AG04450 (cell line): ENCODE measurements at places on chromosomes 1 and 21.

DNA sequence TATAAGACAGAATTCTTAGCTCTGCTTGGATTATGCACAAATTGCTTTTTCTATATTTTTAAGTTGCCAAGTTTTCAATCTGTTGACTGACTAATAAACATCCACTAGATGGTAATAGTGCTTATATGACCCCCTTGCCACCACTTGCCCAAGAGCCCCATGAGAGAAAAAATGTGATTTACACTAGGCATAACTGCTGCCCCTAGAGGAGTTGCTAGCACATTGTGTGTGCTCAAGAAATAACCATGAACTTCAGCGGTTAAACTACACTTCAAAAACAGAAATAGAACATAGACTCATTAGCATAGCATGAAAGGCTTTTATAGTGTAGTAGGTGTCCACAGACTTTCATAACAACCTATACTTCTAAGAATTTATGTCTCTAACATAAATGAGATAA, 61.4 kb downstream of the BRINP3 start:
- no peak for DNase-seq

DNA sequence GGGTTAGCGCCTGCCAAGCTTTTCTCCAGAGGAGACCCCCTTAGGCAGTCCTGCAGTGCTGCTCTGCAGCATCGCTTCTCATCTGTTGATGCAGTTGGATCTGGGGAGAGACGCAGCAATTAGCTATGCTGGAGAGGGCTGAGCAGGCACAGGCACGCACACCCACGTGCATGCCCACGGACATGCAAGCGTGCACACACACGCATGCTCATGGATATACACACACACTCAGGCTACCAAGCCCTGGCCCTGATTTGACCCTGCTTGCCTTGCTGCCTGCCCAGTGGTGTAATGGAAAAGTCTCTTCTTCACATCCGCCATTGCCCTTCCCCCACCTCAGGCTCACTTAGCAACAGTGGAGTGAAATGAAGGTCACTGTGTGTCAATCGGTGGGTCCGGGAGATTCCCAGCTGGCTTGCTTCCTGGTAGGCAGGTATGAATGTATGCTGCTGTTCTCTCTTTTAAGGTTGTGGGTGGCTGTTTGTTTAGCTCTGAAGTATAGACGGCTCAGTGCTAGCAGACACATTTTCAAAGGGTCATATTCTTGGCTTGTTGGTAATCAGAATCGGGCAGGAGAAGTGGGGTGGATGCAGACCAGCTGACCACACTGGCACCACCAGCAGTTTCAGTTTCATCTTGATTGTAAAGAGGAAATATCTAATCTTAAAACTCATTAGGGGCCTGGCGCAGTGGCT, 9.5 kb downstream of the ATP1B1 start:
- DNase-seq, result no peak

- DNase-seq, result no peak
These were observed 332.4 kb upstream of the ZP4 start for GRCh38 chr1:238223076-238223640.

- no peak for DNase-seq
These were observed 90.7 kb downstream of the MT1HL1 start for GRCh38 chr1:236913371-236914037.

- DNase-seq, result no peak
These were observed 26.8 kb downstream of the KIF1B start for GRCh38 chr1:10237157-10237539.

- DNase-seq, result no peak
These were observed 118.3 kb downstream of the OLFML2B start for GRCh38 chr1:161905269-161905884.

DNA sequence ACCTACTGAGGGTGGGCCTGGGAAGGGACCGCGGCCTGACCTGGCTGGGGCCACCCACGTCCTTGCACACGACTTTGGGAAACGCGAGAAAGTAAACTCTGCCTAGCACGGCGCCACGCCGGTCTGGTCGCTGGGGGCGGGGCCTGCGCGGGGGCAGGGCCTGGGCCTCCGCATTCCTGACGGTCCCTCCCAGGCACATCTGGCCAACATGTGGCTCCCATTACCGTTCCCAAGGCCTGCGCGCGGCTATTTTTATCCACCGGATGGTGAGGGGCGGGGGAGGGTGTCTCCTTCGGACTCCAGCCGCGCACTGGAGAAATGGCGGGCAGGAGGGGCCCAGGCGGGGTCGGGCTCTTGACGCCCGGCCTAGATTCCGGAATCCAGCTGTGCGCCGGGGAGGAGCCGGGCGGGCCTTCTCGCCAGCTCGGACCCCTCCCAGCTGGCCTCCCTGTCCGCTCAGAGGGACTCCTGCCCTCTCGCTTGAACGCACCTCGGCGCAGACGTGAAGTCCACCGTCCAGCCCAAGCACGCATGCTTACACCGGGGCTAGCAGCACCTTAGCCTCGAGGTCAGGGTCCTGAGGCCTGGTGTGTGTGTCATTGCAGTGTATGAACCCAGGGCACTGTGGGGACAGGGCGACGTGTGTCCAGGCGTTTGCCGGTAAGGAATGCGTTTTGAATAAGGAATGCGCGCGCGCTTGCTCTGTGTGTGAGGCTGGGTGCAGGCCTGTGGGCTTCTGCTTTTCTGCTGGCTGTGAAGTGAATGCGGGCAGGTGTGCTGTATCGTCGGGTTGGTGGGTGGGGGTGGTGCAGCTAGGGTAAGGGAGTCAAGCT, 2.1 kb downstream of the EVA1B start:
- DNase-seq, result peak; percentile 80

GRCh38 chr1:16168622-16169360, 12.9 kb upstream of the EPHA2 start:
- no peak for DNase-seq

DNA sequence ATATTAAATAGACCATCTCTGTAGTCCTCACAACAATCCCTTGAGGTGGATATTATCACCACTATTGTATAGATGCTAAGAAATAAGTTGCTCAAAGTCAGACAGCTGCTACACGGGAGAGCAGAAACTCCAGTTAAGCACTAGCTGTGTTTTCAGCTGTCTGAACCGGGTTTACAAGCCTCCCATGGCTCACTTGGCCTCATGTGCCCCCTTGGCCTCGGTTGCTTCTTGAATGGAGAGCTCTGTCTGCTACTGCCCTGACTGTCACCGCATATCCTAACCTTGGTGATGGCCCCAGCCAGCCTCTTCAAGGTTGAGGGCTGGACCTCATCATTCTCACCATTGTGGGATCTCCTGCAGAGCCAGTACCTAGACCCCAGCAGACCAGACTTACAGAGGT, 123.4 kb downstream of the AK5 start:
- DNase-seq, result no peak

DNA sequence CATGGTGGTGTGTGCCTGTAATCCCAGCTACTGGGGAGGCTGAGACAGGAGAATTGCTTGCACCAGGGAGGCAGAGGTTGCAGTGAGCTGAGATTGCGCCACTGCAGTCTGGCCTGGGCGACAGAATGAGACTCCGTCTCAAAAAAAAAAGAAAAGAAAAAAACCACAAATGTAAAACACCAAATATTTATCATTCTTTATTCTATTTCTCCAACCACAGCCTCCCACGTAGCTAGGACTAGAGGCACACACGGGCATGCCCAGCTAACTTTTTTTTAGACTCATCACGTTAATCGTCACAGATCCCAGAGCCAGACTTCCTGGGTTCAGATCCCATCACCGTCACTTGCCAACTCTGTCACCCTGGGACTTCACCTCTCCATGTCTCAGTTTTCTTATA, 13.5 kb downstream of the DNAJC16 start:
- DNase-seq, result no peak

DNA sequence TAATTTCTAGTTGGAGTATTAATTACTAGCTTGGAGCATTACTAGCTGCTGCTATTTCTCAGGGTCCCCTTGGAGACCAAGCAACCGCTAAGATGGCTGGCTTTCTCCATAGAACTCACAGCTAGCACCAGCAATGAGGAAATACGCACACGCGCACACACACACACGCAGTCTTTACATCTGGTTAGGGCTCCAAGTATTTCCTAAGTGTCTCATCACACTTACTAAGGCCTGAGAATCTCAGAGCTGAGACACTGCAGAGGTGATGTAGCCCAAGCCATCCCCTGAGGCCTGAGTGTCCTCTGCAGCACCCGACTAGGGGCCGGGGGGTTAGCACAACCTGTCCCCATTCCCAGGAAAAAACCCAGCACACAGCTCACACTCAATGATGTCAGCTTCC, 42.5 kb downstream of the ITPKB start:
- no peak for DNase-seq

DNA sequence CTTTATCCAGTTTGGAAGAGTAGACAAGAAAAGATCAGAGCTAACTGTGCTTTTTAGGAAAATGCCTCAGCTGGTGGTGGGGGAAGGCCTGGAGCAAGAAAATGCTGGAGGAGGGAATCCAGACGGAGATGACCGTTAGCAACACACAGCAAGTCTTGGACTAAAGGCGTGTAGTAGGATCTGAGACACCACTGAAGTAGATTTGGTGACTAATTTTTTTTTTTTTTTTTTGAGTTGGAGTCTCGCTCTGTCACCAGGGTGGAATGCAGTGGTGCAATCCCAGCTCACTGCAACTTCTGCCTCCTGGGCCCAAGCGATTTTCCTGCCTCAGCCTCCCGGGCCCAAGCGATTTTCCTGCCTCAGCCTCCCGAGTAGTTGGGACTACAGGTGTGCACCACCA, 41.2 kb downstream of the LPAR3 start:
- DNase-seq, result peak; percentile 55
